Activated naive CD4-positive, alpha-beta T cell treated with anti-CD3 and anti-CD28 coated beads, Interleukin-2, amount 50 U/mL, for 16 hours (primary cell): ENCODE measurements at places on chromosomes 11 and 22.

- no peak for DNase-seq
Measured at GRCh38 chr22:40635043-40635939, 1.2 kb downstream of the MRTFA start.

GRCh38 chr11:43576803-43577521 is 103.6 kb upstream of the HSD17B12 start:
- no peak for DNase-seq

DNA sequence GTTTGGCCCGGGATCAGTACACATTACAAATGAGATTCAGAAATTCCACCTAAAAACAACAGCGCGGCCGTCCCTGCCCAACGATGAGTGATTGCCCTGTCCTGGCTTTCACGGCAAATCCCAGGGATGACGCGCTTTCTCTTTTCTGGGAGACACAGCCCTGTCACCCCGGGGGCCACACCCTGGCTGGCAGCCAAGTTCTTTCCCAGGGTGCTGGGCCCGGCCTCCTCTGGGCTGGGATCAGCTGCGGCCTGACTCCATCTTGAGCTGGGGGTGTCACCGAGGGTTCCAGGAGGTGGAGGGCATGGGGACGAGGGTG is 82.7 kb downstream of the FBLN1 start:
- DNase-seq = no peak

DNA sequence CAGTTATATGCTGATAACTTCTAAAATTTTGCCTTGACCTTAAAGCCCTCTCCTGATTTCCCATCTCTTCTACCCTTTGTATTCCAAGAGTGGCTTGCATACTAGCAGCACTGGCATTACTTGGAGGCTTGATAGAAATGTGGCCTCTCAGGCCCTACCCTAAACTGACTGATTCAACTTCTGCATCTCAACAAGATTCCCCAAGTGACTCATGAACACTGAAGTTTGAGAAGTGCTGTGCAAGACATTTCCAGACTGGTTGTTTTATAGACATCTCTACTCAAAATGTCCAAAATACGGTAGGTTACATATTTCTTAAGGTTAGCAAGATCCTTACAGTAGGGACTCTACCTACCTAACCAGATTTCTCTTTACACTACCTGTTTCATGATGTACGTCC is 48.6 kb downstream of the SESN3 start:
- no peak for DNase-seq

GRCh38 chr11:12430351-12430750 is 53.0 kb downstream of the PARVA start:
- no peak for DNase-seq
